ENCODE measurements at places on chromosomes 2 and 18.

DNA sequence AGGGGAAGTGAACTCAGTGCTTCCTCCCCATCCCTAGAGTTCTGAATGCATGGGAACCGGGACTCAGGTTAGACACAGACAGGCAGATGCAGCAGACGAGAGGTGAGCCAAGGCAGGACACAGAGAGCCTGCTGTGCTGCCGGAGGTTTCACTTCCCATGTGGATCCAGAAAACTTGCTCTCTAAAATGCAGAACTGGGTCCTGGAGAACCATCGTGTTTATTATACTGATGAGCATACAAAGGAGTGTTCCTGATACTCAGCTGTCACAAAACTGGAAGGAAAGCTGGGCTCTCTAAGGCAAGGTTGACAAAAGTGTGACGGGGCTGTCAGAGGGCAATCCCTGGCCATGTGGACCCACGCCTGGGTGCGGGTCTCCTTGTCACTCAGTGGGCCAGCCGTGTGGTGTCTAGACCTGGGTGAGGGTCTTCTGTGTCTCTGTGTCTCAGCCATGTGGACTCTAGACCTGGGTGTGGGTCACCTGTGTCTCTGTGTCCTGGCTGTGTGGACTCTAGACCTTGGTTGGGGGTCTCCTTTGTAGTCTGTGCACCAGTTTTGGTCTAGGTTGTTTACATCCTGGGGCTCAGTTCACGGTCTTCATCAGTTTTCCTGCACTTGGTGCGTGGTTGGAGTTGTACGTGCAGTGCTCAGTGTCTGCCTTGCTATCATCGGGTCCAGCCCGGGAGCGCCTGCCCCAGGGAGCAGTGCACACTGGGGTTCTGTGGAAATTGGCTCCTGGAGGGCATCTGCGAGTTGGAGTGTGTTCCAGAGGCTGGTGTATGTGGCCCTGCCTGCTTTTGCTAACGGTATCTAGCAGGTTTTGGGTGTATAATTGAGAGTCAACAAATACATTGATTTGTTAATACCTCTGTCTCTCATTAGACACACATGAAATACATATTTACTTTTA is 141.1 kb downstream of the ATP9B start:
- DNase-seq, result no peak

DNA sequence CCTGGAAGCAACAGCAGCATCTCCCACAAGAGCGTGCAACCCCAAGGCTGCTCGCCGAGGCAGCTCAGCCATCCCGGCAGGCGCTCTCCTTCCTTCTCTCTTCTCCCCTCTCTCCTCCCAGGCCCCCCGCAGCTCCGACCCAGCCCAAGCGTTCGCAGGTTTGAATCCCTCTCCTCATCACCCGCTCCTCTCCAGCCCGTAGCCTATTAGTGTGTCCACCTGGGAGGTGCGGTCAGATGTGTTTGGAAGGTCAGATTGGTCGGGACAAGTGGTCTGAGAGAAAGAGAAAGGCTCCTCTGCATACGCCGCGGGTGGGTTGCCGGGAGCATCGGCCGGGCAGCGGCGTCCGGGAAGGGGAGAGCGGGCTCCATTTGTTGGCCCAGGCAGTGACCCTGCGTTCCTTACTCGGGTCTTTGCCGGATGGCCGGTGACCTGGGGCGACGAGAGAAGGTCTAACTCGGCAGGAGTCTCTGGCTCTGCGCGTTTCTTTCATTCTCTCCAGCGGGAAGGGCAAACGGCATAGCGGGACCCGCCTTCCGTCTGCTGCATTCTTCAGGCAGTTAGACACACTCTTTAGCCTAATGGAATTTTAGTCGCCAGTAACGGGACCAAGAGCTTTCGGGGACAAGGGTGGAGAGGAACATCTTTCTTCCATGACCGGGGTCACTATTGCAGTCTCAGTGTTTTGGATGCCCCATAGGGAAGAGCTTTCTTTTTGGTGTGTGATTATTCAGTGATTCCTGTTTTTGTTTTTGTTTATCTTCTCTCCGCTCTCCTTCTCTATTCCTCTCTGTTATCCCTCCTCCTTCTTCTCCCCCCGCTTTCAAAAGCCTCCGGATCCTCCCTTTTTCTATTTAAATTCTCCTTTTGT is 1.1 kb upstream of the TMEFF2 start:
- peak; percentile 40 for DNase-seq

GRCh38 chr2:232460171-232460570 is 4.2 kb downstream of the ALPI start:
- no peak for DNase-seq

GRCh38 chr2:134549104-134549503 is 169.7 kb downstream of the TMEM163 start:
- no peak for DNase-seq

DNA sequence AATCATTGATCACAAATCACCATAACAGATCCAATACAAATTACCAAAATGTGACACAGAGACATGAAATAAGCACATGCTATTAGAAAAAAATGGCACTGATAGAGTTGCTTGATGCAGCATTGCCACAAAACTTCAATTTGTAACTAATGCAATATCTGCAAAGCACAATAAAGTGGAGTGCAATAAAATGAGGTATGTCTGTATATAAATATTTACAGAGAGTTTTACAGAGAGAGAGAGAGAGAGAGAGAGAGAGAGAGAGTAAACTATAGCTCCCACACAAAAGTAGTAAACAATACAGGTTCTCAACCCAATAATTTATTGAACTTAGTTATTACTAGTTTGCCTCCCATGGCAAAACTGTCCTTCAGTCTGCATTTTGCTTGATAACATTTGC is 1807.0 kb downstream of the SUCLG1 start:
- DNase-seq, result no peak

DNA sequence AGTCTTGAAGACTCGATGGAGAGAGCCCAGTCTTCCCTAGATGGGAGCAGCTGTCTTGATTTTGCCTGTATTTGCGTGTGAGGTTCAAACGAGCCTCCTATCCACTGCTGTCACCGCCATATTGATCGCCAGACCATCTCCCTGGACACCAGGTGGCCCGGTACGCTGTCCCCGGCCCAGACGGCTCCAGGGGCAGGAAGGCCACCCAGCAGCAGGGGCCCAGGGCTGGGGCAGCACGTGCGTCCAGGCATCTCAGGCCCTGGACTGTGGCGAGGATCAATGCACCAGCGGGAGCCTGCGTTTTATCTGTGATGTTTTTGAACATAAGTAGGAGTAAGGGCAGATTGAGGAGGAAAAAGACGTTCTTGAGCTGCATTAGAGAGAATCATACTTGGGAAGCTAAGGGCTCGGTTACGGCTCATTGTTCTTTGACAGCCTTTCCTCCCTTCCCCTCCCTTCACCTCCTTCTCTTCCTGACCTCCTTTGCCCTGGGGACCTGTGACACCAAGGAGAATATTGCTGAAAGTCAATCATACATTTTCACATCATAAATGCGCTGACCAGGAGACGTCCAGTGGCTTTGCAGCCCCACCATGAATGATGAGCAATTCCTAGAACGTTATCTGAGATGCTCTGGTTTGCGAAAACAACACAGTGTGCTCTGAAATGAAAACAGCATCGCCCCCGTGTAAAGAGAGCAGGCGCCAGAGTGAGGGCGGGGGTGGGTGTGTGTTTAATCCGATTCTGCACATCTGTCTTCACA is 711.2 kb upstream of the SALL3 start:
- DNase-seq, result no peak

- DNase-seq, result peak; percentile 51
Measured at GRCh38 chr2:207770602-207771404, 1.1 kb upstream of the FZD5 start.

- DNase-seq, result peak; percentile 60
Measured at GRCh38 chr2:136253288-136254004, 135.5 kb upstream of the CXCR4 start.

GRCh38 chr2:109434351-109434750 is 179.4 kb downstream of the SEPTIN10 start:
- DNase-seq, result no peak

DNA sequence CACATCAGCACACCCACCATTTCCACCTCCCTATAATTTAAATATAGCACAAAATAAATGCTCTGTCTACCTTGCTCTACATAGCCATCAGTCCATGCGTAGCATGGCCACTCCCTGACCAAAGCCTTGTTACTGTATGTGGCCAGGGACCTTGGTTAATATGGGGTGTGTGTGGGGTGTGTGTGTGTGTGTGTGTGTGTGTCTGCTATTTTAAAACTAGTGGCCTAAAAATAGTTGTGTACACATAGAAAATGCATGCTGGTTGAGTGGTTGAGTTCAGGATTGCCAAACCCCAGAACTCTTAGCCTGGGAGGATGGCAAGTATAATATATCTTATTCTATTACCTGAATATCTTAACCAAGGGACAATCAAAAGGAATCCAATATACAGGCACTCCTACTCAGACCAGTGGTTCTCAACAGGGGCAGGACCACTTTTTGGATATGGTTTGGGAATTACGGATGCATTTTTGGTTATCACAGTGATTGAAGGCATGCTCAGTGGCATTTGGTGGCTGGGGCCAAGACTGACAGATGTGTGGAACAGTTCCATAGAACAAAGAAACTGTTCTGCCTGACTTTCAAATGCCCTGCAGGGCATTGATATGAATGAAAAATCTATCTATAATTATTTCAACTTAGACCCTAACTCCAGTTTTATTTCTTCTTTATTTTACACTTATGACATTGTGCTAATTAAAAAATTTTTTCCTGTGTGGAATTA is 72.3 kb upstream of the PSME4 start:
- no peak for DNase-seq

- DNase-seq, result no peak
Measured at GRCh38 chr2:41856946-41857345, 190.9 kb upstream of the PKDCC start.

GRCh38 chr2:205892251-205892655 is 193.7 kb downstream of the INO80D start:
- no peak for DNase-seq

DNA sequence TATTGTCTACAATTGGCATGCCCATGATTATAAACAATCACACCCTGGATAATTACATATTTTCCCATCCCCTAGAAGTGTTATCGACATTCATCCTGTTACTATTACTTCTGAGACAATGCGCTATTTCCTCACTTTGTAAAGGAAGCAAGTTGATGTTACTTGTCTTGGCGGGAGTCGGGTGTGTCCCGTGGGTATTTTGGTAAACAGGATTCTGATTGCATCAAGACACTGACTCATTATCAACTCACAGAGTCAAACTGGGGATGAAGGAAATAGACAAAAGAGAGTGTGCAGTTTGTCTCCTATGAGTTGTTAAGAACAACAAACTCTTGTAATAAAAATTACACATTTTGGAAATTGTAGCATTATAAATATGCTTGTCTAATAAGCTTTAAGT is 142.7 kb downstream of the GALR1 start:
- DNase-seq, result no peak

GRCh38 chr2:173264603-173265366 is 89.9 kb upstream of the CDCA7 start:
- peak; percentile 53 for DNase-seq

- no peak for DNase-seq
Measured at GRCh38 chr2:215973954-215974699, 39.2 kb downstream of the MREG start.

GRCh38 chr2:20496942-20497341 is 50.1 kb downstream of the RHOB start:
- no peak for DNase-seq

DNA sequence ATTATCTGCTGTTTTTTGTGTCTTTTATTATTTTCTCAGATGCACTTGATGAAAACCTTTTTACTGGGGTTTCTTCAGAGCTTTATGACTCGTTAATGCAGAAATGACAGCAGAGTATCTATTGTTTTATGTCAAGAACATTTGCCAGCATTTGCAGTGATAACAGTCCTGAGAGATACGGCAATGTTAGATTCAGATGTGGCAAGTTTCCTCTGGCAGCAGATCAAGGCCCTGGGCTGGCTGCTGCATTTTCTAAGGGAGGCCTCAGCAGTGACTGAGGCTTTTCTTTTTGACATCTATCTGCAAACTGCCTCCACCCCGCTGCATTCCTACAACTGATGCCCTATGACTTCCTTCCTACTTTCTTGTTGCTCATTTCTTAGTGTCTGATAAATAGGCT is 40.2 kb downstream of the EFEMP1 start:
- DNase-seq, result peak; percentile 54

DNA sequence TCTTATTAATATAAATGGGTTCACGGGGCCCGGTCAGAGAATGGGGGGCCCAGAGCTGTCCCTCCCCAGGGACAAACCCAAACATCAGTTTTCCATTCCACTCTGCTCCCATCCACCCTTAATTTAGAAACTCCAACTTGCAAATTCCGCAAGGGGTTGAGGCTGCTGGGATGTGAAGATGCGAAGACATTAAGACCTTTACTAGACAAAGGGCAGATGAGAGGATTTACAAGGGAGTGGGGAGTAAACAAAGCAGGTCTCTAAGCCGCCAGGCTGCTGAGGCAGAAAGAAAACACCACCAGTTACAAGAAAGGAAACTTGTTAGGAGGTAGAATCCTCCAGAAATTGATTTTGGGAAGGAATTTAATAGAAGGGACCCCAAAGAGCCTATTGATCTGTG is 33.1 kb downstream of the MARCO start:
- DNase-seq, result no peak

DNA sequence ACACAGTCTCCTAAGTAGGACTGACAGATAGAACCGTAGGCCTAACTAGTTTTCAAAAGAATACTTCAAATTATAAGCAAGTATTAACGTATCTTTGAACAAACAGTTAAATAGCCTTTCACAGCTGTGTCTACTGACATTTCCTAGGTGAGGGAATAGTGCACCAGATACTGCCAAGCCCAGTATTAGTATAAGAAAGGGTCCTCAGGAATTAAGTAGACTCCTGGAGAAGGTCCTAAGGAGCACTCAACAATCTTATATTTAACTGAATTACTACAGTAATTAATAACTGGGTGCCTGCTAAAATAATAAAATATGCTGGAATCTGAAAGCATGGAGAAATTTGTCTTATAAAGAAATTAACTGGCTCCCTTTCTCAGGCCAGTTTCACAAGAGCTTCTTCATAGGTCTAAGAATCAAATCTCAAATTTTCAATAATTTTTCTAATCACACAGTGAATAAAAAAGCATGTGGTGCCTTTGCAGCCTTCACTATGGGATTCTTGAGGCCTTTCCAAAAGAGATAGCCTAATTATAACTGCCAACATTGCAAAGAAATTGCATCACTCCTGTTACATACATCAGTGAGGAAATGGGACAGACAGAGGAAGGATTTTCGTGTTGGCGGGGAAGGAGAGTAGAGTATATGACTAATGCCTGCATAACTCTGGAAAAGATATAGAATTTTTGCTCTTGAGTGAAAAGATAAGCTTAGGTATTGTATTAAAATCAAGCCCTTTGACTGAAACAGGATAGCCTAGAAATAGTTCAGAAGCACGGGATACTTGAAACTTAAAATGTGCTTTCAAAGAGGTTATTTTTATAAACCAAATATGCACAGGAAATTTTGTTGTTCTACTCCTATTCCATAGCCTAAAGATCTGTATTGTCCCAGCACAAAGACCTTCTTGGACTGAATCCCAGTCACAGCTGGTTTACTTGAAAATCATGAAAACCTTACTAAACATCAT is 228.6 kb upstream of the STK17B start:
- DNase-seq, result no peak

- peak; percentile 8 for DNase-seq
Measured at GRCh38 chr2:235030936-235031335, 79.1 kb downstream of the SH3BP4 start.

DNA sequence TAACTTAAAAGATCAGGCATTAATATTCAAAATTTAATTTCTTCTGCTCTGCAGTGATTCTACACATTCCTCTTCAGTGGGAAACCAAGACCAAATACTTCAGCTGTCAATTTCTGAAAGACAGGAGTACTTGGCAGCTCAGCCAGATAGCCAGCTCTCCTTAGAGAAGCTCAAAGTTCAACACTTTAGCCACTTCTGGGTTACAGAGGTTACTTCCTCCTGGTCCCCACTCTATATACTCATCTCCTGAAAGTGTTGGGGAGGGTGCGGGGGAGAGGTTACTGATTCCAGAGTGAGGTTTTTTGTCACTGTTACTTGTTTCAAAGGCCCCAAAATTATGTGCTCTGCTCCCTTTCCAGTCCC is 4.1 kb downstream of the CYTIP start:
- DNase-seq, result no peak
